ENCODE measurements at places on chromosomes 5 and 9.

DNA sequence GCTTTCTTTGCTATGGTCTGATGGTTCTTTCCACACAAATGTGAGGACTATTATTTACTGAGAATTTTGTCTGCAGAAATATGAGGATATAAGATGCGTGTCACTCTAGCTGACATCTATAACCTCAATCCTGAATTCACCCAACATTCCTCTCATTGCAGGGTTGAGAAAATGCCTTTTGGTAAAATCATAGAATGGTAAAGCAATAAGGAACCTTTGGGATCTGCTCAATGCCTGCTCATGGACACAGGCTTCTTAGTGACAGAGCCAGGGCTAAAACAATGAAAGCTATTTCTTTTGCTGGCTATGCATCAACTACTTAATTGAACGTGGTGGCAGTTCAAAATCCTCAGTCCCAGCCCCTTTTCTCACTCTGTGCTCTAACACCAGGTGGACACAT lies 199.6 kb downstream of the GAS1 start:
- DNase-seq, result no peak

- DNase-seq, result no peak
Observed at GRCh38 chr5:53319315-53319714, 161.1 kb upstream of the FST start.

DNA sequence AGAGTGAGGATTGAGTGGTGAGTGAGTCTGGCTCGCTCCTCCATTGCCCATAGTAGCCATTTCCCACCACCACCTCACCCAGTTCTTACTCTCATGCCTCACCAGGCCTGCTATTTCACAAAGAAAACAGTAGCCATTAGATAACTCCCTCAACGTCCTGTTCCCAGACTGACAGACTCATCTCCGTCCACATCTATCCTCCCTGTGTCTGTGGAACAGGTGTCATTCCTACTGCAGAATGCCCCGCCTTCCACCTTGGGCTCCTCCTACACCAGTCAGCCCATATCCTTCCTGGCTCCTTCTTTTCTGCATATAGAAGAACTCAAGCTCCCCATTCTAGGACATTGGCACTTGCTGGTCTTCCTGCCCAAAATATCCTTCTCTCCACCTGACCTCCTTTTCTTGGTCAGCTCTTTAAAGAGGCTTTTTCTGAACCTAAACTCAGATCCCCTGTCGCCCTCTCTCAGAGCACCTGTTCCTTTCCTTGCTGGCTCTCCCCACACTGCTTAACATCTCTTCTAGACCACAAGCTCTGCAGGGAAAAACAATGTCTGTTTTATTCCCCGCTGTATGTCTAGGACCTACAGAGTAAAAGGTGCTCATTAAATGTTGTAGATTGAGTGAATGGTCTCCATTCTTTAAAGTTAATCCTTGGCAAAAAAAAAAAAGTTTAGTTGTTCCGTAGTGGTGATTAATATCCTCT lies 3.2 kb downstream of the TNFAIP8 start:
- no peak for DNase-seq

DNA sequence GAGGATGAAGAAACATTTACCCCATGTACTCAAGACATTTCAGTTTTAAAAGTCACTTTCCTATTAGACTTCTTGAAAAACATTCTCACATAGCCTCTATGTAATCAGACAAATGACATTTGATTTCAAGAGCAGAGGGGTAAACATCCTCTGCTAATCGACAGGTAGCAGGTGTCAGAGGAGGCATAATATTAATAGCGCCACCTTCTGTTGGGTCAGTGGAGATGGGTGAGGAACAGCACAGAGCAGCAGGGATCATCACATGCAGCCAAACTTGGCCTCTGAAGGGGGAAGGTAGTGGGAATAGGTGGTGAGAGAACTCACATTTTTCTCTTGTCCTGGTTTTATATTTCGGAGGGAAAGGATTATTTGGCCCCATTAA lies 3.3 kb upstream of the LSM11 start:
- DNase-seq, result no peak

- no peak for DNase-seq
Observed at GRCh38 chr9:93475856-93476255, 22.5 kb upstream of the FAM120AOS start.

DNA sequence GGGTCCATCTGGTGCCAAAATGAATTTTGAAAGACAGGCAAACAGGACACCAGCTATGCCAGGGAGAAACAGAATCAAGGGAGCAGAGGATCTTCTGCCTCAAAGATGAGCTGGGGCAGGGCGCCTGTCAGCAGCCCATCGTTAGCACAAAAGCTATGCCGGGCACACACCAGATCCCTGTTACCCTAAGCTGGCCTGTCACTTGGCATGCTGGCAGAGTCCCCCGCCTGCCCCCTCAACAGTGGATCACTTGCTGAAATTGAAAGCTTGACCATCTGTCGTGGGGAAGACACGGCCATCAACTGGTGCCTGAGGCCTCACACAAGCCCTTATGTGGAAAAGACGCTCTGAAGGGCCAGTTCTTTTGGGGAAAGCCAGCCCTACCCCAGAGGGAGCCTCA lies 256.4 kb downstream of the EBF1 start:
- no peak for DNase-seq

DNA sequence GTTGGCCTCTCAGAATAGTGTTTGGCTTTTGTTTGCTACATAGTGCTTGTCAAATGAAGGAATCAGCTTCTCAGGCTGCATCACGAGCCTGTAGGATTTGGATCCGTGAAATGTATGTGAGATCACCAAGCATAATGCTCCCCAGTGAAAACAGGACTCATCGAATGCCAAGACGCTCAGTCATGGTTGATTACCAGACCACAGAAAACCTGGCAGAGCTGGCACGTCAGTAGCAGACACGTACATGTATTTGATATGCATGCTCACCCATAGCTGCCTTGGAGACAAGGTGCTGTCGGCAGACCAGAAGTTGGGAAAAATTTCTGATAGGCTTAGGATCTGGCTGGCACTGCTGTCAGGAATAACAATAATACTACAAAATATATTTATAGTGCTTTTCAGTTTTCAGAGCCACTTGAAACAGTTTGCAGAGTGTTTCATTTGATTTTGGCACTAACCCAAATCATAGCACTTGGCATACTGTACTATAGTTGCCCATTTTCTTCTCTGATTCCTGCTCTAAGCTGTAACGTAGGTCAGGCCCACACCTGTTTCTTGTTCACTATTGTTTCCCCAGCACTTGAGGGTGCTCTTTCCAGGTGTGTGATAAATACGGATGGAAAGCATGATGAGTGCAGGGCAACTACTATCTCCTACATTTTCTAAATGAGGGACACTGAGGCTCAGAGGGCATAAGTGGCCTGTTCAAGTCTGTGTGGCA lies 226.1 kb downstream of the NR3C1 start:
- no peak for DNase-seq

- DNase-seq, result no peak
Observed at GRCh38 chr5:61322738-61323725, 9.0 kb upstream of the ZSWIM6 start.

- no peak for DNase-seq
Observed at GRCh38 chr5:9046756-9047481, 499.0 kb downstream of the SEMA5A start.

DNA sequence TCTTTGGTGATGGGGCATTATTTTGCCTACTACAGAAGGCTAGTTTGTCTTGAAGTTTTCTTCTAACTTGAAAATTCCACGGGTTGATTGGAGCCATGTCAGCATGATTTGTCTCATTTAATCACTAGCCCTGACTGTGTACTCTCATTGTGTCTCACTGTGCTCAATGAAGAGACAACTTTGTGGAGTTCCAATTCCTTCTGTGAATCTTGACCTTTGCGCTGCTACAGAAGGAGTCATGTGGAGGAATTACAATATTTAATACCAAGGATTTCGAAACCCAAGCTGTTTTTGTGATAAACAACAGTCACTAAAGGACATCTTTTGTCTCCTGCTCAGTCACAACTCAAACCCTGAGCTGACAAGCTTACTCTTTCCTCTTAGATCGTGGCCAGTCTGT lies 98.6 kb upstream of the ACTBL2 start:
- DNase-seq, result no peak

DNA sequence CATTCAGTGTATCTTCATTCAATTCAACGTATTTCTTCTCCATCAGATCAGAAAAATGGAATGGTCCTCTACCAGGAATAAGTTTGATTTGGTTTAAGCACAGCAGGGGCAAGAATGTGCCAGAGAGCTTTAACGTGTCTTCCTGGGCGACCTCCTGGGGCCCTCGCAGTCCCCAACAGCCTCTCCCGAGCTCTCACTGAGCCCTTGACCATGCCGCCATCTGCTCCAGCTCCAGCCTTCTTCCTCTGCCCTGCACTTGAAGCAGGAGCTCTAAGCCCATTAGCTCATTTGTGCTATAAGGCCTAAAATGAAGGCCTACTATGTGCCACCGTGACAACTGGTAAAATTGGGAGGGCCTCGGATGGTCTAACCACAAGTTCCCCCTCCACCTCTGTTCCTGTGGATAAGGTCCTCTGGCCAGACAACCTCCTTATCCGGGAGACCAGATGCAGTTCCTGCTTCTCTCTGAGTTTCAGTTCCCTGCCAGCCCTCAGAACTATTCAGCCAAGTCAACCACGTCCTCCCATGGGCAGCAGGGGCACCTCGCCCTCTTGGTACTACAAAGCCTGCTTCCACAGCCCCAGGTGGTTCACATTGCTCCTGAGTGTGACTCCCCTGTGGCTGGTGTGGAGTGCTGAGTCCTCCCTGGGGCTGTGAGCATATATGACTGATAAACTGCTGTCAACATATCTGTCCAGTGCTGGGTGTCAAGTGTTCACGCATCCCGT lies 35.8 kb downstream of the C5orf15 start:
- DNase-seq, result no peak

DNA sequence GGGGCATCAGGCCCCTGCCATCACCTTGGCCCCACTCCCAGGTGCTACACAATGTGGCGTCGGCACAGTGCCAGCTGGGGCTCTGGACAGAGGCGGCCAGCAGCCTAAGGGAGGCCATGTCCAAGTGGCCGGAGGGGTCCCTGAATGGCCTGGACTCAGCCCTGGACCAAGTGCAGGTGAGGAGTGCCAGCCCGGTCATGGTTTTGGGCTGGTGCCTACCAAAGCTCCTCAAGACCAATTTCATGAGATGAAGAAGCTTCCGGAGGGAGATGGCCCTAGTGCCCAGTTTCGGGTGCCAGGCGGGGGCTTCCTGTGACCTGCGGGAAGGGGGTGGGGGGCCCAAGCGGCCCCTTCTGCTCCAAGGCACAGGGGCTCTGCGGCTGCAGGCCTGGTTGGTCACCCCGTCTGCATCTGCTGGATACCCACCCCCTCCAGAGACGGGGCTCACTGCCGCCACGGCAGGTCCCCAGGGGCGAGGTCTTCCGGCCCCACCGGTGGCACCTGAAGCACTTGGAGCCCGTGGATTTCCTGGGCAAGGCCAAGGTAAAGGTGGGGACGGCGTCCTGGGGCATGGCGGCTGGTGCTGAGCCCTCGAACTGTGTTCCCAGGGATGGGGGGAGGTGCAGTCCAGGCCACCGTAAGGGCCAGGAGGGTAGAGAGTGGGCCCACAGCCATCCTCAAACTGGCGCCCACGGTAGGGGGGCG lies 5.8 kb downstream of the NOXA1 start:
- DNase-seq, result no peak

DNA sequence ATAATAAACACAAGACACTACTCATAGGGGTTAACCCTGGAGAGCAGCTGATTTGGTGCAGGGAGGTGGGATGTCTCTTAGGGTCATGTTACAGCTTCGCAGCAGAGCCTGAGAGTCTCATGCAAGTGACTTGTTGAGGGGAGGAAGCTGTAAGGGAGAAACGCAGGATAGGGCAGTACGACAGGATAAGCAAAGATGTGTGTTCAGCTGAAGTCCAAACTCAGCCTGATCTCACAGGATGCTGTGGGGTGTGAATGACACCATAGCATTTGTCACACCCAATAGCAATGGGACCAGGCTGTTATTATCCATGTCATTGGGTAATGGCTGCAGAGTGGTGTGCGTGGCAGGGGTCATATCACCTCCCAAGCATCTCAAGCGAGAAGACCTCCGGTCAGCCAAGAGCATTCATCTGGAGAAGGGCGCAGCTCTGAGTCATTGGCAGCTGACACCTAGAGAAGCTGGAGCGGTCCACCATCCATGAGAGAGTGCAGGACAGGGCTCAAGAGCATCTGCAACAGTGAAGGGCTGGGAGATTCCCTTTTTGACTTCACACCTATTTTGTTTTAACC lies 49.2 kb upstream of the RPL26L1 start:
- no peak for DNase-seq

DNA sequence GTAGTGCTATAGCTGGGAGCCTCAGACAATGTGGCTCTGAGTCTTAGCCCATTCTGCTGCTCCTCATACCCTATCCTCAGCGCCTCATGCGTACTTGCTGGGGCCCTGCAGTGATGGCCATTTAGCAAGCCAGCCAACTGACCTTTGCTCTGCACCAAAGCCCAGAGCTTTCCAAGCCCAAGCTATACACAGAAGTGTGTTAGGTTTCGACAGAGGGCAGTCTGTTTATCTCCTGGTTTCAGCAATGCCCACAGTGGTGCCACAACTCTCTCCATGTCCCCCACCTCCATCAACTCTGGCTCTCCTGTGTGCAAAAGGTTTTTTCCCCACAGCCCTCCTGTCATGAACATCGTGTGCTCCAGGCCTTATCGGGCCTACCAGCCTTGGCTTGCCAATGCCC lies 16.9 kb downstream of the GNG10 start:
- DNase-seq, result no peak

GRCh38 chr5:168072665-168073064 lies 218.8 kb upstream of the WWC1 start:
- no peak for DNase-seq

- DNase-seq, result no peak
Observed at GRCh38 chr9:98135558-98135934, 16.5 kb upstream of the TRIM14 start.

- DNase-seq, result no peak
Observed at GRCh38 chr5:95285409-95285755, 488 bp upstream of the MCTP1 start.

DNA sequence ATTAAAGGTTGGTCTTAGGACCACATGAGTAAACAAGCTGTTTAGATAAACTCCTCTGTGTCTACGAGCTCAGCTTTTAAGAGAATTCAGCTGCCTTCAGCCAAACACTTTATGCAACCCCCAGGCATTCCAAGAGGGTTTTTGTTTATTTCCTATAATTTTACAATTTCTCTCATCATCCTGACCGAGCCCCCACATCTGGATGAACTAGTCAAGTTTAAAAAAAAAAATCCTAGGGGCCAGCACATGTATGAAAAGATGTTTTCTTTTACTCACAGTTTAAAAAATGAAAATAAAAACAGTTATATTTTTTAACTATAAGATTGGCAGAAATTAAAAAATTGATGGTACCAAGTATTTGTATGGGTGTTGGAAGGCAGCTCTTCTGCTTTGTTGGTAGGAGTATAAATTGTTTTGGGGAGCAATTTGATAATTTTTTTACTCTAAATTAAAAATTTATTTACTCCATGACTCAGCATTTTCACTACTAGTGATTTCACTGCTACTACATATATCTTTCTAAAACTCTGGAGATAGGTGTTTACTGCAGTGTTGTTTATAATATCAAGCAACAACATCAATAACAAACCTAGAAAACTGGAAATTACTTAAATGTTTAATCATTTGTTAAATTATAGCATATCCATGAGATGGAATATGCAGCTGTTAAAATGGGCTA lies 18.1 kb downstream of the YTHDC2 start:
- no peak for DNase-seq

- DNase-seq, result no peak
Observed at GRCh38 chr5:57780306-57780960, 297.8 kb upstream of the ACTBL2 start.

GRCh38 chr5:34976347-34976746 lies 47.0 kb downstream of the DNAJC21 start:
- DNase-seq, result no peak

Measured in DND-41 (cell line).